Fibroblast of skin of right quadriceps (primary cell): ENCODE measurements at places on chromosomes 1 and 21.

DNA sequence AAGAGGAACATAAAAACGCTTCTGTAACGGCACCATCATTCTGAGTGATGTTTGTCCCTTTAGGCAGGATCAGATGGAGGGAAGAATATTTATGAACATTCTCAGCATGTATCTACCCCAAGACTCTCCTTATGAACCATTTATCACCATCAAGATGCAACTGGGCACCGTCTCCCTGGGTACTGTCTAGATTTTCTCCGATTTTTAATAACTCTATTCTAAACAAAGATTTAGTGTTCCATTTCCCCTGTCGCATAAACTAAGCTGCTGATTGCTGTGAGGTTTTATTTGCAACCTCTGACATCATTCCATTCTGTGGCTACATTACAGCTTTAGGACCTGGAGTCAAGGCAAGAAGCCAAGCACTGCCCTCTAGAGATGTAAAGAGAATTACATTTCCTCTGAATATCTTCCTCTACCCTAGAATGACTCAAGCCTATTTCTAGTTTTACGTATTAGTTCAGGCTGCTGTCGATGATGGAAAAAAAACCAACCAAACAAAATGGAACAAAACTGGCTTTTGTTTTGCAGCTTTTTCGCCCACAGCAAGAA is 130.1 kb upstream of the MAP1LC3C start:
- DNase-seq = peak; percentile 8

GRCh38 chr1:235009074-235009473 is 119.6 kb downstream of the TOMM20 start:
- DNase-seq = no peak

GRCh38 chr1:167599957-167600581 is 30.0 kb upstream of the RCSD1 start:
- DNase-seq = peak; percentile 31

GRCh38 chr1:109547463-109548320 is 723 bp upstream of the GNAI3 start:
- no peak for DNase-seq

DNA sequence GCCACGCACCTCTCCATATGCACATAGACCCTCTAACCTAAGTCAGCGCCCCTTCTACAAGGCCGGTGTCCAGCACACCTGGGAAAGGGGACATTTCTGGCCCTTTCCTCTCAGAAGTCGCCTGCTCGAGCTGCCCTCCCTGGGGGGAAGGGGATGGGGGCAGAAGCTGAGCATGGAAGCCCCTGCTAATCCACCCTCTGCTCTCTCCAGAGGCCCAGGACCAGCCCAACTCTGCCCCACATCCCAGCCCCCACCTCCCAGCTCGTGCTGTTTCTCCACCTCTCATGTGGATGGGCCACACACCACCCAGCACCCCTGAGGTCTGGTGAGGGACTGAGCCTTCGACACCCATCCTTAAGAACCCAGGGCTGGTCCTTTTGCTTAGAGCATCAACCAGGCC is 14.8 kb downstream of the TNFRSF1B start:
- DNase-seq = no peak

DNA sequence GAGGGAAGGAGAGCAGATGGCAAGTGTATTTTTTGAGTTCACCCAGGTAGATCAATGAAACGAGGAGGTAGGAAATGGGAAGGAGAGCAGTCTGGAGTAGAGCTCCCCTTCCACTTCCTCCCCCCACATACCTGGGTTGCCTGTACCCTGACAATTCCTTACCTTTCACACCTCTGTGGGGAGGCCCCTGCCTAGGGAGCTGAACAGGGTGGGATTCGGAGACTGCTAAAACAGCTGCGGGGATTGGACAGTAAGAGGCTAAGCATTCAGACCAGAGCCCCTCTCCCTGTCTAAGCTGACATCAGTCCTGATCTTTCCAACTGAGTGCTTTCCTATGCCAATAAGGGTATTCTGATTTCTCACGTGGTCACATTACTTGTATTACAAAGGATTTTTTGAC is 14.5 kb downstream of the RCSD1 start:
- no peak for DNase-seq

DNA sequence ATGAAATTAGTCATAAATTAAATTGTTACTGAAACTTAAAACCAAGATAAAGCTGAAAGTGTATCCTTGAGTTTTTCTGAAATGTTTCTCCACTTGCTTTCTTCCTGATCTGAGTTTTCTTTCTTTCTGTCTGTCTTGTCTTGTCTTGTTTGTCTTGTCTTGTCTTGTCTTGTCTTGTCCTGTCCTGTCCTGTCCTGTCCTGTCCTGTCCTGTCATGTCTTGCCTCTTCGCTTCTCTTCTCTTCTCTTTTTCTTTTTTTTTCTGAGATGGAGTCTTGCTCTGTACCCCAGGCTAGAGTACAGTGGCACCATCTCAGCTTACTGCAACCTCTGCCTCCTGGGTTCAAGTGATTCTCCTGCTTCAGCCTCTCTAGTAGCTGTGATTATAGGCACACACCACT is 73.7 kb downstream of the ADGRL2 start:
- no peak for DNase-seq

GRCh38 chr1:228902781-228903433 is 167.6 kb downstream of the RHOU start:
- peak; percentile 99 for DNase-seq

GRCh38 chr1:154557939-154558719 is at the start of gene UBE2Q1:
TSS of gene UBE2Q1 (minus strand) at chr1:154558662. CDS start at chr1:154558553, 109 bp downstream.
- DNase-seq = no peak

DNA sequence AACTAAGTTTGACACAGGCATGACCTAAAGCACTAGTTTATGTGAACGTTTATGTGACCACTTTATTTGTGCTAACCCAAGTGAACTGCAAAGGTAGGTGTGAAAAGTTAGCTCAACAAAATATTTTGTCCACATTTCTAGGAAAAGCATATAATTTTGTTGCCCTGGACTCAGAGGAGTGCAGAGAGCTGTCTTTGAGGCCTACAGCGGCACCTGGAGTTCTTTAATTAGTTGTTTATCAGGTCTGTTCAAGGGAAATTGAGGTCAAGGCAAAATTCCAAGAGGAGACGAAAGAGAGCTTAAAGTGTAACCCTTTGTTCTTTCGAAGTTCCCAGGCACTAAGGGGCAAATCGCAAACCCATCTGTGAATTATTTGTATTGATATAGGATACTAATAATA is 1.3 kb downstream of the GIPC2 start:
- DNase-seq = no peak

DNA sequence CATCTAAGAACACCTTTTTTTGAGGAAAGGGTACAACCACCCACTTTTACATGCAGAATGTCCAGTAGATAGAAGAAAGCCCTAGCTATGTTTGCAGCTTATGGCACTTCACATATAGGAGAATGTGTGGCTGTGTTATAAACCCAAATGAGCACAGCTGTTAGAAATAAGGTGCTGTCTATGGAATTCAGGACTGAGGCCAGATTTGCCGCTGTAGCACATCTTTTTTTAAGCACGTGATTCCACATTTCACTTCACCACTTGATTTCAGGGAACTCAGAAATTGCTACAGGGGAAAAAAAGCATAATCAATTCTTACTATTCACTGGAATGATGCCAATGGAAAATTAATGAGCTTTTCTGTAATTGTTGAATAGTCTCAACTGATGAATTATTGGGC is 147.2 kb upstream of the ADAMTS5 start:
- peak; percentile 11 for DNase-seq

- no peak for DNase-seq
Measured at GRCh38 chr1:203456577-203456976, 19.0 kb upstream of the PRELP start.

DNA sequence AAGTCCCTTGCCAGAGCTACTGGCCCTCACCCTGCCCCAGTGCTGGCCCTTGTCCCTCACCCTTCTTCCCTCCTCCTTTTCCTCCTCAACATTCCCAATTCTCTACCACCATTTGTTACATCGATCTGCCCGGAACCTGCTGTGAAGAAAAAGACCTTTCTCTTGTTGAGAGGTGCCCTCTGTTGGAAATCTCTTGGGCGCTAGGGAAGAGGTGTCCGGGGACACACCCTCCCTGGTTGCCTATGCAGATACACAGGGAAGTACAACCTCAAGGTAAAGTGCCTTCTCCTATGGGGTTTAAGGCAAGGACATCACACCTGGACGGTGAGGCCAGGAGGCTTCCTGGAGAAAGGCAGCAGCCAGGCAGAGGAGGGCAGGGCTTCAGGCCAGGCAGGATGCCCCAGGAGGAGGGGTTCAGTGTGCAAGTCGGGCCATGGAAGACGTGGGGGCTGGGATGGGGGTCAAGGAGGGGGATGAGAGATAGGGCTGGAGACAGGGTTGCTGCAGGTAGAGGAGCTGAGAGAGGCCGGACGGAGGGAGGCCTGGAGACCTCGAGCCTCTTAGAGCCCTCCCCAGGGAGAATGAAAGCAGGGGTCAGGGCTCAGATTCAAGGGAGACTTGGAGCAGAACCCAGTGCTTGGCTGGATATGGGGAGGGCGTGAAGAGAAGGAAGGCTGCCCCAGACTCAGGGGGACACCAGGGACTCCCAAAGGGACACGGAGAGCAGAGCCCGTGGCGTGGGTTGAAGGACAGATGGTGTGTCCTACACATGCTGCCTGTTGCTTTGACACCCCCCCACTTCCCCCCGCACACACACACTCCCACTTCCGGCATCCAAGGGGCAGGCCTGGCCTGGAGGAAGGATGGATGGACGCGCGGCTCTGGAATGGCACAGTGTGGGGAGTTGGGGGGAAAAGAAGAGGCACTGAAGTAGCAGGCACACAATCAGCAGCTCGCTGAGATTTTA is 44.5 kb downstream of the RIPK4 start:
- DNase-seq = no peak

GRCh38 chr1:27487966-27488884 is 1.7 kb downstream of the WASF2 start:
- DNase-seq = peak; percentile 19

- DNase-seq = no peak
Measured at GRCh38 chr1:213330281-213330680, 279.2 kb downstream of the RPS6KC1 start.

DNA sequence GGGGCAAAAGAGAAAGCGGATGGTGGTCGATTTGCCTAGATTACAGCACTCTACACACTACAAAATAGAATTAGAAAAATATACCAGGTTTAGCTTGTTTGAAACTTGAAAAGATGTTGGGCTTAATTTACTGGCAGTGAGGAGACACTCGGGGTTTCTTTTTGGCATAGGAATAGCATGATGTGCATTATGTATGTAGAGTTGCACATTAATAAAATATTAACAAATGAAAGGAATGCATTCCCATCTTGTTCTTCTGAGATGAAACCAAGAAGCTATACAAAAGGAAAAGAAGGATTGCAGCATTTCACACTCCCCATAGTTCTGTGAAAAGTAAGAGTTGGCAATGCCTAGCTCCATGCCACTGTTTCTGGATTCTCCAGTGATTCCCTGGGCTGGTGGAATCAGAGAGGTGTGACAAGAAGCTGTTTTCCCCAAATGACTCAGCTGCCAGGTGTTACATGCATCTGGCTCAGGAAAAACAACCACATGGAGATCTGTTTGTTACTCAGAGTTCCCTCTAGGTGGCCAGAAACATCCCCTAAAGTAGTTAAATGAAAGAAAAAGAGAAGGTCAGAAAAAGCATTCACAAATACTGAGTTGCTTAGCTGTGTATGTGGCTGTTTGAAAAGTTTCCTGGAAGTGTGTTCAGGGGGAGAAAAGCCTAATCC is 115.6 kb downstream of the UCK2 start:
- no peak for DNase-seq

- no peak for DNase-seq
Measured at GRCh38 chr1:217561446-217561845, 69.4 kb downstream of the GPATCH2 start.

DNA sequence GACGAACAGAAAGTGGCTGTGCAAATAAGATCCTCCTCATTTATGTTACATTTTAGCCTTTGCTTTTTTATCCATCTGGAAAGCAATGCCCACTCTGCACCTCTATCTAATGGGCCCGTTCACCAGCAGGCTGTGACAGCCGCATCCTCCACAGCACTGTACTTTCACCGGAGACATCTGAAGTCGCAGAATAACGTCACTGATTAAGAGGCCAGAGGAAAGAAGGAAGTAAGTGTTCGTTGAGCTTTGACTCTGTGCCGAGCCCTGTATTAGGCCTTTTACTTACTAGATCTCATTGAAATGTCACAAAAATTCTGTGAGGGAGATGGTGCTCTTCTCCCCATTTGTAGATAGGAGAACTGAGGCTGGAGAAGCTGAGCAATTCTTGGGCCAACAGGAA is 62.3 kb downstream of the KAZN start:
- no peak for DNase-seq

- DNase-seq = no peak
Measured at GRCh38 chr1:10693152-10693496, 103.3 kb downstream of the CASZ1 start.

- DNase-seq = no peak
Measured at GRCh38 chr1:248825136-248825535, 579 bp downstream of the SH3BP5L start.

DNA sequence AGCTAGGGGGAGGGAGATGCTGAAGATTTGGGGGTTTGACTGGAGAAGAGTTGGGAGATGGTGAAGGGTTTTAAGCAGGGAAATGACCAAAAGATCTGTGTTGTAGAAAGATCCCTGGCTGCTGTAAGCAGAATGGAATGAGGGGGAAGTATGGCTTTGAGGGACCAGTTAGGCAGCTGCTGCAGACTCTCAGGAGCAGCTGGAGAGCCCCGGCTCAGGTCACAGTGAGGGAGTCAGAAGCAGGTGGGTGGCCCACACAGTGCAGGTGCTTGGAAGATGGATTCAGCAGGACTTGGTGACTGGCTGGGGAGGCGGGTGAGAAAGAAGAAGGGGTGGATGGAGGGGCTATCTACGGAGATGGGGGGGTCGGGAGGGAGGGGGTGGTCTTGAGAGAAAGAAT is 35.7 kb downstream of the EDN2 start:
- no peak for DNase-seq

GRCh38 chr1:75361260-75361659 is 227.1 kb downstream of the LHX8 start:
- DNase-seq = no peak

DNA sequence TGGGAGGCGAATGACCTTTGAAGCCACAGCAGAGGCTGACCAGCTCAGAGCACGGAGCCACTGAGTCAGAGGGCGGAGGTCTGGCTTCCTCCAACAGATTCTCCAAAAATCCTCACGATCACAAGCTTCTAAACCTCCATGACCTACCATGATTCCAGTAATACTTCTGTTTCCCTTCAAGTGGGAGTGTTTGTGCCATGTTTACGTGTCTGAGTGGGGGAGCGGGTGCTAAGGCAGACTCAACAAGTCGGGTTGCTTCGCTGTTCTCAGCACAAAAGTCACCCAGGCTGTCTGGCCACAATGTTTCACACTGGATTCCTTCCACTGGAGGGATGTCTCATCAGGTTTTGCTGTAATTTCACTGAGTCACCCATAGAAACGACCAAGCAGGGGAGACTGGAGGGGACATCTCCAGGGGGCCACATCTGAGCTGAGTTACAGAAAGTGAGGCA is 86.2 kb downstream of the SLC66A1 start:
- DNase-seq = peak; percentile 92

- no peak for DNase-seq
Measured at GRCh38 chr1:207651583-207651982, 6.7 kb downstream of the CR1L start.
